ENCODE measurements at places on chromosomes 1 and 21. TPM values are rescaled to one million over a fixed set of nuclear protein-coding genes. Genes with fewer than 3 reads are reported as not detected.

- no peak for DNase-seq
Measured at GRCh38 chr1:192158181-192158580, at the start of gene RGS18. RGS18 (plus strand) TSS chr1:192158462; CDS start chr1:192158638, 176 bp downstream.

The CENPF gene
- 70.3 TPM for polyA plus RNA-seq

- no peak for DNase-seq
Measured at GRCh38 chr1:19844731-19845495, 29.8 kb upstream of the RNF186 start.

The CD1D gene
- polyA plus RNA-seq, result 1.4 TPM

The OR2AK2 gene
- not detected for polyA plus RNA-seq

DNA sequence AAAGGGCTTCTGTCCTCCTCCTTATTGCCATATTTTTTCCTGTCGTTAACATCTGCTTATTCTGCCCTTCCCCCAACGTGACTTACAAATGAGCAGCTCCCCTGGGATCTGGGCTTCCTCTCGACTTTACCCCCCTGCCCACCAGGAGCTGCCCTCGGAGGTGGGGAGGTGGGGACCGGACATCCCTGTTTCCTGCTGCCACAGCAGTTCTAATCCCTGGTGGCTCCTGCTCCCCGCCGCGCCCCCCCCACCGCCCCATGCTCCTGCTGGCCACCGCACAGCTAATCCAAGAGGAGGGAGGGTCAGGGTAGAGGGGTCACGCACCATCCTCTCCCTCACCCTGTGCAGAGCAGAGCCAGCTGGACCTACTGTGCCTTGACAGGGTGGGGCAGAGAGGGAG, 4.4 kb upstream of the SLC27A3 start:
- no peak for DNase-seq

DNA sequence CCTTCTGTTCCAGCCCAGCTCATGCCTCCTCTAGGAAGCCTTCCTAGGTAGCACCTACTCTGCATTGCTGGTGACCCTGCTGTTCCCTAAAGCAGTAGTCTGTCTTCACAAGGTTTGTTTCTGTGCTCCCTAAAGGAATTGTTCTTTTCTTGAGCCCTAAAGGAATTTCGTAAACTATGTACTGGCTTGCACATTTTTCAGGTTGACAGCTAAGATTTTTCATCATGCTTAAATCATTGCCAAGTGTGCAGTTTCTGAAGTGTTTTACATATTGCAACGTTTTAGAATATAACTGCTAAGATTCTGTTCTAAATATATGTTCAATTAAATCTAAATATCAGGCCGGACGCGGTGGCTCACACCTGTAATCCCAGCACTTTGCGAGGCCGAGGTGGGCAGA, 13.1 kb downstream of the S100A16 start:
- no peak for DNase-seq

- no peak for DNase-seq
Measured at GRCh38 chr21:45439901-45440461, 35.0 kb downstream of the COL18A1 start.

The HUNK gene
- 7.3 TPM for polyA plus RNA-seq

GRCh38 chr1:151372058-151372934, at the start of gene SELENBP1:
SELENBP1 (minus strand) TSS chr1:151372705; CDS start chr1:151372641, 64 bp downstream.
- peak; percentile 88 for DNase-seq

GRCh38 chr21:18041012-18041411, 203.6 kb upstream of the CHODL start:
- peak; percentile 10 for DNase-seq

DNA sequence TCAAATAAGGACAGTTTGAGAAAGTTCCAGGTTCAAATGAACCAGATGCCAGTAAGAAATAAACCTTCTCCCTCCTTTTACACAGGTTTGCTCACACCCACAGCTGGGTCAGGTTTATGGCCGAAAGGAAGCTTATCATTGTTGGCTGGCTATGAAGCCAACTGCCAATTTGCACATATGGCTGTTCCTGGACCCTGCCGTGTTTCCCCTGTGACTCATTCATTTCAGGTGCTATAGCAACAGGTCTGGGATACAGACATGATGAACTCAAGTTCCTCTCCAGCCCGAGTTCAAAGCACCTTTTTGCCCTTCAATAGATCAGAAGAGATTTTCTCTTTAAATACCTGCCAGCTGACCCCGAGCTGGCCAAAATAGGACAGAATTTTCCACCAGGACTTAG, 134.4 kb upstream of the SMYD2 start:
- no peak for DNase-seq

The TAS1R1 gene
- polyA plus RNA-seq, result 0.17 TPM

- no peak for DNase-seq
Measured at GRCh38 chr1:201468501-201468843, 516 bp downstream of the PHLDA3 start.

DNA sequence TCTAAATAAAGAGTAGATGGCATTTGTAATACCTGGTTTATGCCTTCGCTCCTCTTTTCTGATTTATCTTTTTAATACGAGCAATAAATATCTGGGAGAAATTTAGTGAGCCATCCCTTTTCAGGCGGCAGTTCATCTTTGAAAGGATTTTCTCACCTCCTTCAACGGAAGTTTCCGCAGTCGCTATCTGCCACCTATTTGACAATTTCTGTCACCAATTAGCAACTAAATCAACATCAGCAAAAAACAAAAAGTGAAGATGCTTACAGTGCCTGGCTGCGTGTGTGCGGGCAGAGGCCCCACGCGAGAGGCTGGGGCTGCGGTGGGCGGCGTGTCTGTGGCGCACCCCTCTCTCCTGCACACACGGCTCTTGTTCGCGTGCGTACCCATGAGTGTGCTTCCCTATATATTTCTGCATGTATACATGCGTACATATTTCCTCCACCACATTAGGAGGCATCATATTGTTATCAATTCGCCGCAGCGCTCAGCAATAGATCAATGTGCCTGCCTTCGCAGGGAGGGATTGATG, 117.3 kb upstream of the BARHL2 start:
- no peak for DNase-seq

- no peak for DNase-seq
Measured at GRCh38 chr1:228510101-228510802, 23.1 kb downstream of the RNF187 start.

DNA sequence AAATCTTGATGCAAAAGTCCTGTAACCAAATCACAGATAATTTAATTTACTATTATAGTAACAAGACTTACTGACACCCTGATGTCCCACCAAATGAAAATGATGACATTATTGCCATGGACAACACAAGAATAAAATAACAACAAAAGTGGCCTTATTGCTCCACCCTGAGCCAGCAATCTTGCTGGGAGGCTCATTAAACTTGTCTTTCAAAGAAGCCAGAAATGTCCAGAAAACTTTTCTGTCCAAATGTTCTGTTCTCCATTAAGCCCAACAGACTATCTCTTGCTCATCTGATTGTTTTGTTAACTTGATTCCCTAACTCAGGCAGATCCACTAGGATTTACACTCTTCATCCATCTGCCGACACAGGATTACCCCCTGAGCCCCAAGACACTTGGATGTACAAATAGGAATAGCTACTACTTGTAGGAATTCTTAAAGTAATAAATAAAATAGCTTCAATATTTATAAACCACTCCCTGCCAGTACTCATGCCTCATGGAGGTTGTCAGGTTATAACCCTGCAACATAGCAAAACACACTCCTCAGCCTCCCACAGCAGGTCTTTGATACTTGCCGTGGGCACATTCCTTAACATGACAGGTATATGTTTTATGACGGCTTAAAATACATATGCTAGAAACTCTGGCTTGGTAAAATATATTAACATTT, 84.9 kb downstream of the PTPN14 start:
- DNase-seq, result no peak

GRCh38 chr1:36964830-36965229, 69.5 kb downstream of the GRIK3 start:
- no peak for DNase-seq

The GJB3 gene
- not detected for polyA plus RNA-seq

- no peak for DNase-seq
Measured at GRCh38 chr1:235259133-235259778, 68.7 kb downstream of the ARID4B start.

Measured in right lung (tissue), 10 donors.